ENCODE measurements at places on chromosomes 16 and 17. TPM values are rescaled to one million over a fixed set of nuclear protein-coding genes. Genes with fewer than 3 reads are reported as not detected.

Gene KCNH6
- total RNA-seq: not detected

DNA sequence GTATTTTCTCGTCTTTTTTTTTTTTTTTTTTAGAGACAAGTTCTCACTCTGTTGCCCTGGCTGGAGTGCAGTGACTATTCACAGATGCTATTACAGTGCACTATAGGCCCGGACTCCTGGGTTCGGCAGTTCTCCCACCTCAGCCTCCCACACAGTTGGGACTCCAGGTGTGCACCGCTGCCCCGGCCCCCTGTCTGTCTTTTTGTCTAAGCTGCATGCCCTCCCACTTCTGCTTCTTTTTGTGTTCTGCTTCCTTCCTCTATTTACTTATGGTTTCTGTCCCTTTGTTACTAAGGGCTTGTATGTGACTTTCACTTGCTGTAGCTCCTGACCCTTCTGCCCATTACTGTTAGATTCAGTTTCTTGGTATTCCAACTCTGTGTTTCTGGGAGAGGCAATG lies 20.5 kb downstream of the SLC7A6 start:
- H3K27ac ChIP-seq: no peak overlapping the region
- H3K27me3 ChIP-seq: no peaks in the 10 kb centered on the region
- H3K4me1 ChIP-seq: no peaks in the 10 kb centered on the region
- no peak overlapping the region for H3K4me3 ChIP-seq

GRCh38 chr16:85611194-85611443 lies 2.0 kb upstream of the GSE1 start:
- peaks cover 42% of the 10 kb centered on the region for H3K4me1 ChIP-seq
- no peaks in the 10 kb centered on the region for H3K27me3 ChIP-seq
- no peak for DNase-seq
- no peaks in the 10 kb centered on the region for H3K36me3 ChIP-seq

Gene CPPED1
- 12.5 TPM for total RNA-seq

DNA sequence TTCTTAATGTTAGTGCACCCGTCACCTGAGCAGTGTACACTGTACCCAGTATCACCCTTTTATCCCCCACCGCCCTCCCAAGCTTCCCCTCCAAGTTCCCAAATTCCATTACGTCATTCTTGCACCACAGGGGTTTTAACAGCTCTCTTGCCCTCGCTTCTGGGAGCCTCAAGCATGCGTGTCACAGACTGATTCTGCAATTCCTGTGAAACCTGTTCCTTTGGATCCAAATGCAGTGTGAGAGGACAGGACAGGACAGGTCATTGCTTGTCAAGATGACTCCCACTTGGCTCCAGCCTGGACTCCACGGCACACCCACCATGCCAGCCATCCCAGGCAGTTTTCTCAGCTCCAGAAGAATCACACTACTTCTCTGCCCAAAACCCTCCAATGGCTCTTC lies 44.1 kb downstream of the CYB5D2 start:
- H3K27ac ChIP-seq: no peak overlapping the region
- H3K4me3 ChIP-seq: no peak overlapping the region
- H3K36me3 ChIP-seq: peaks cover 2% of the 10 kb centered on the region
- no peaks in the 10 kb centered on the region for H3K4me1 ChIP-seq
- no peaks in the 10 kb centered on the region for H3K27me3 ChIP-seq
- no peak for DNase-seq

DNA sequence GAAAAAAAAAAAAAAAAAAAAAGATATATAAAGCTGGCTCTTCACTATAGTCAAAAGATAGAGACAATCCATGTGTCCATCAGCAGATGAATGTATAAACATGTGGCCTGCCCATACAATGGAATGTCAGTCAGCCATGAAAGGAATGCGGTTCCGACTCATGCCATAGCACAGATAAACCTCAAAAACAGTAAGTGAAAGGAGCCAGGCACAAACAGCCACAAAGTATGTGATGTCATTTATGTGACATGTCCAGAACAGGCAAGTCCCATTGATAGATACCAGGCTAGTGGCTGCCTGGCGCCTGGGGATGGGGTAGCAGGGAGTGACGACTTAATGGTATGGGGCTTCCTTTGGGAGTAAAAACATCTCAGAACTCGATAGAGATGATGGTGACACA lies 155.7 kb downstream of the CMIP start:
- peaks cover 35% of the 10 kb centered on the region for H3K4me1 ChIP-seq
- no peak overlapping the region for H3K4me3 ChIP-seq
- H3K36me3 ChIP-seq: no peaks in the 10 kb centered on the region
- no peaks in the 10 kb centered on the region for H3K27me3 ChIP-seq
- H3K27ac ChIP-seq: no peak overlapping the region
- DNase-seq: no peak

GRCh38 chr17:57944908-57945307 lies 10.3 kb downstream of the CUEDC1 start:
- no peaks in the 10 kb centered on the region for H3K36me3 ChIP-seq
- no peak for DNase-seq
- no peaks in the 10 kb centered on the region for H3K27me3 ChIP-seq
- peaks cover 89% of the 10 kb centered on the region for H3K4me1 ChIP-seq

Gene CTRB1
- total RNA-seq: 2.7 TPM

DNA sequence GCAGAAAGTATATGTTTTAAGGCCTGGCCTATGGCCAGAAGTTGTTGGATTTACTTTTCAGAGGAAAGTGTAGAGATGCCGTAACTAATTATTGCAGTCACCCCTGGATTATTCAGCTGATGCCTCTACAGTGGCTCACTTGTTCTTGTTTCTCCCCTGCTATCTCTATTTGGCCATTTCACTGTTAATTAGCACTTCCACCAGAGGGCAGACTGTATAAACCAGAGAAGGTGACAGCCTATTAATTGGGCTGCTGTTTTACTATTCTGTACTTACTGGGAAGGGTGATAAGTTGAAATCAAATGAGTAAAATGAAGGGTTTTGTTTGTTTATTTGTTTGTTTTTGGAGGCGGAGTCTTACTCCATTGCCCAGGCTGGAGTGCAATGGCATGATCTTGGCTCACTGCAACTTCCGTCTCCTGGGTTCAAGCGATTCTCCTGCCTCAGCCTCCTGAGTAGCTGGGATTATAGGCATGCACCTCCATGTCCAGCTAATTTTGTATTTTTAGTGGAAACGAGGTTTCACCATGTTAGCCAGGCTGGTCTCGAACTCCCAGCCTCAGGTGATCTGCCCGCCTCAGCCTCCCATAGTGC lies 66.0 kb downstream of the CDK12 start:
- no peaks in the 10 kb centered on the region for H3K27me3 ChIP-seq
- H3K4me3 ChIP-seq: no peak overlapping the region
- no peak for DNase-seq
- H3K36me3 ChIP-seq: peaks cover 29% of the 10 kb centered on the region
- H3K4me1 ChIP-seq: no peaks in the 10 kb centered on the region
- no peak overlapping the region for H3K27ac ChIP-seq

DNA sequence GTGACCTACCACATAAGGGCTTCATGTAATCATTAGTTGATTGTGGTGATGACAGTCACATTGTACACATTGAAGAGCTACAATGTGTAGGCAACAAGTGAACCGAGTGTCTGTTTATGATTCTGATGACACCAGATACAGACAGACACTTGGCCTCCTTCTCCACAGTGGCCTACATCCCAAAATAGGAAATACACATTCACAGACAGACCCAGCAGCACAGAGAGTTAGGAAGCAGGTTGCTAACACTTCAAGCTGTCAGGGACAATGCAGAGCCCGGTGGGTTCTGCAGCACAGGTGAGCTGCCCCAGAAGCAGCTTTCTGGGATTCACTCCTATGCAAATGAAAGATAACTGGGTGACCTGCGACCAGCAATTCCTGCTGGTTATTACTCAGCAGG lies 72.2 kb downstream of the CDH11 start:
- H3K36me3 ChIP-seq: no peaks in the 10 kb centered on the region
- no peak overlapping the region for H3K4me3 ChIP-seq
- H3K27me3 ChIP-seq: no peaks in the 10 kb centered on the region
- H3K4me1 ChIP-seq: no peaks in the 10 kb centered on the region
- H3K27ac ChIP-seq: no peak overlapping the region

Gene C1QL1
- total RNA-seq: 9.5 TPM

GRCh38 chr16:88052661-88053060 lies 101.4 kb downstream of the BANP start:
- no peak for DNase-seq
- H3K36me3 ChIP-seq: no peaks in the 10 kb centered on the region
- H3K27me3 ChIP-seq: no peaks in the 10 kb centered on the region

- peak overlapping the region; percentile 97 for H3K27ac ChIP-seq
- H3K4me1 ChIP-seq: peaks cover 15% of the 10 kb centered on the region
- no peaks in the 10 kb centered on the region for H3K36me3 ChIP-seq
- no peak for DNase-seq
These were observed 1.4 kb downstream of the LIG3 start for GRCh38 chr17:34981538-34982241.

DNA sequence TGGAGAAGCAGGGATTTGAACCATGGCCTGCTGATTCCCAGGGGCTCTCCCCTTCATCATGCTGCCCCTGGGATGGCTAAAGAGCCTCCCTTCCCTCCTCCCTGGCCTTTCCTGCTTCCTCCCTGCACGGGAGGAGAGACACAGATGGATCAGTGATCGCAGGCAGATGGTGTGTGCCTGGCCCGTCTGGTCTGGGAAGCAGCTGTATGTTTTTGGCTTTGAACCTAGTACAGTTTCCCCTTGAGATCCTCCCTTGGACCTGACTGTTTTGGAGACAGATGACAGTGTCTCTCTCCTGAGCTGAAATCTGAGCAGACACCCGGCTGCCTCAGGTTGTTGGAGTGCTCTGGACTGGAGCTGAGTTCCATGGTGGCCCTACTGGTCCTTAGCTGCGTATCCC lies 29.0 kb upstream of the ATP2C2 start:
- no peak for DNase-seq
- no peak overlapping the region for H3K4me3 ChIP-seq
- H3K4me1 ChIP-seq: no peaks in the 10 kb centered on the region
- H3K27ac ChIP-seq: no peak overlapping the region
- H3K36me3 ChIP-seq: no peaks in the 10 kb centered on the region
- H3K27me3 ChIP-seq: no peaks in the 10 kb centered on the region

Gene CDR2L
- total RNA-seq: 32.0 TPM

Gene KIF2B
- total RNA-seq: not detected

All from Panc1 (cell line).